ENCODE measurements at places on chromosomes 1 and 21.

- no peak for DNase-seq
Observed at GRCh38 chr1:47023268-47024140, at the start of gene CYP4X1. Gene CYP4X1 (plus strand): TSS chr1:47023669. CDS start chr1:47023818, 149 bp downstream.

GRCh38 chr1:116567790-116568661 is 2.8 kb downstream of the CD58 start:
- DNase-seq = no peak

GRCh38 chr1:59404796-59405195 is 107.9 kb downstream of the FGGY start:
- peak; percentile 48 for DNase-seq

DNA sequence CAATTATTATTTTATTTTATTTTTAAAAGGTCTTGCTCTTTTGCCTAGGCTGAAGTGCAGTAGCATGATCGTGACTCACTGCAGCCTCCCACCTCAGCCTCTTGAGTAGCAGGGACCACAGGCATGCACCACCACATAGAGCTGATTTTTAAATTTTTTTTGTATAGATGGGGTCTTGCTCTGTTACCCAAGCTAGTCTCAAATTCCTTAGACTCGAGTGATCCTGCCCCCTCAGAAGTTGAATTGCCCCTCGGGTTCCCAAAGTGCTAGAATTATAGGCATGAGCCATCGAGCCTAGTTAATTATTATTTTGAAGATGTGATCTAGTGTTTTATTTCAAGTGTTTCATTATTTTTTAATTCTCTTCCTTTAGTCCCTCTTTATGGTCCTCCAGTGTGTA is 12.2 kb downstream of the MSH4 start:
- no peak for DNase-seq

GRCh38 chr21:33256019-33256418 is 10.1 kb upstream of the IL10RB start:
- no peak for DNase-seq

- no peak for DNase-seq
Observed at GRCh38 chr1:187460093-187460492, 631.3 kb downstream of the PLA2G4A start.

DNA sequence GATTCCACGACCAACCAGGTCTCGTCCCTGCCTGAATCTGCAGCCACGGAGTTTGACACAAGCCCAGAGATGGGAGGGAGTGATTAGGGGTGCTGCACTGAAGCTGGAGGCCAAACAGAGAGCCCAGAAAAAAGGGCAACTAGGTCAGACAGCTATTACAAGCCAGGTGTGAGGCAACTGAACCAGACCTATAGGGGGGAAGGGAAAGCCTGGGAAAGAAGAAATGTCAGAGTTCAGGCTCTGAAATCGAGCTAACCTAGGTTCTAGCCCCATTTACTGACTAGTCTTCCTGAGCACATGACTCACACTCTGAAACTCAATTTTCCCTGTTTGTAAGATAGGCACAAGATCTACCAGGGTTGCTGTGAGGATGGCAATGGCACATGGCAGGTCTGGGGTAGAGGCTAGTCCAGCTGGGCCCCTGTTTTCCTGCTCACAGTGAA is 1.7 kb downstream of the DHCR24 start:
- no peak for DNase-seq

DNA sequence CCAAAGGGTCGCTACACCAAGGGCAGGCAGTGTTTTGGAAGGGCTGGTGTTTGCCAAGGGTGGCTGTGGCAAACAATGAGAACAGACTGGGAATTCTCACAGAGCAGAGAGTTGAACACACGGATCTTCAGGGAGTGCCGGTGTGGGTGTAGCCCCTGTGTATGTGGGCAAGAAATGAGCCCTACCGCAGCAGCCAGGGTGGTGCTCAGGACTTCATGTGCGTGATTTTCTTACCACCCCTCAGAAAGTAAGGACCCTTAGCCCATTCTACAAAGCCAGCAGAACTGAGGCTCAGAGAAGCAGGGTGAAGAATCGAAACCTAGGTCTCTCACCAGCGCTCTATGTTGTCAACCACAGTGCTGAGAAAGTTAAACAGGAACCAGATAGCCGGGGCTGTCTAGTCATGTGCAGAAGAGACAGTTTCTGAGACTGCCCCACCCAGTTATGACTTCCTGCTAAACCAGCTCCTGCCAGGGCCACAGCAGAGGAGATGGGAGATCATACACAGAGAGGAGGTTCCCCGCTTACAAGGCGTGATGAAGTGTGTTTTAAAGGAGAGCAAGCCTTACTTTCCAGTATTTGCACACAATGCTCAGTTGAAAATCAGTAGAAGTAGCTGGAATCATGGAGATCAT is 21.9 kb upstream of the MORC3 start:
- DNase-seq = peak; percentile 49

DNA sequence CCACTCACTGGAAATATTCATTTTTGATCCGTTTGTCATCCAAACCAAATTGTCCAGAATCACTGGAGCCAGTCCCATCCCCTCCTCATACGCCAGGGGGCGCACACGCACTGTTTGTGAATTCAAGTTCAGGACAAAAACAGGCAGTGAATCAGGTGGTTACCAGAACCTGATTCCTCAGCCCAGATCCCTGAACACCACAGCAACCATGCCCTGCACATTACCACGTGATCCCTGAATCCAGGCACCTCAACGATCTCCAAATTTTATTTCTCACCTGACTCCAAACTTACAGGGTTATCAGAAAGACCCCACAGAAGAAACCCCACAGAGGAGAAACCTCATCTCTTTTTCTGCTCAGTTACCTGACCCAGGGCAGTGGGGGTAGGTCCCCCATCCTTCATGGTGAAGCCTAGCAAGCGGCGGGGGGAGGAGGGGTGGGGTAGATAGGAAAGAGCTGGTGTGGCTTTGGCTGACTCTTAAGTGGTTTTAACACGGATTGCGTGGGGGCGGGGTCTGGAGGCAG is 1.4 kb upstream of the PTPRF start:
- DNase-seq = peak; percentile 86

GRCh38 chr1:180923887-180924286 is 11.2 kb downstream of the KIAA1614 start:
- DNase-seq = no peak

GRCh38 chr1:235244974-235245592 is 82.9 kb downstream of the ARID4B start:
- no peak for DNase-seq

GRCh38 chr1:73310797-73311381 is 887.1 kb downstream of the LRRIQ3 start:
- DNase-seq = no peak

DNA sequence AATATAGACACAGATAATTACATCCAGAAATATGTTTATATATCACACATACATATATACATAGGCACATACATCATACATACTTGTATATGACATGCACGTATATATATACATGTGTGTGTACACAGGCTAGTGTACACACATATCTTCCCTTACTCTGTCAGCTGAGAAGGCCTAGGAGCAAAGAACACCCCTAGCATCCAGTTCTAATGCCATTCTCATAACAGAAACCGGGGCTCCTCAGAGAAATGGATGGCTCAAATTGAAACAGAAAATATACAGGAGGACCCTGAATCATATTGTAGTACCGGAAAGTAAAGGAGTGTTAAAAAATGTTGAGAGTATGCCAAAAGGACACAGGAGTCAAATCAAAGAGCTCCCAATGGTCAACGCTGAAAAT is 19.7 kb upstream of the HYI start:
- DNase-seq = no peak

DNA sequence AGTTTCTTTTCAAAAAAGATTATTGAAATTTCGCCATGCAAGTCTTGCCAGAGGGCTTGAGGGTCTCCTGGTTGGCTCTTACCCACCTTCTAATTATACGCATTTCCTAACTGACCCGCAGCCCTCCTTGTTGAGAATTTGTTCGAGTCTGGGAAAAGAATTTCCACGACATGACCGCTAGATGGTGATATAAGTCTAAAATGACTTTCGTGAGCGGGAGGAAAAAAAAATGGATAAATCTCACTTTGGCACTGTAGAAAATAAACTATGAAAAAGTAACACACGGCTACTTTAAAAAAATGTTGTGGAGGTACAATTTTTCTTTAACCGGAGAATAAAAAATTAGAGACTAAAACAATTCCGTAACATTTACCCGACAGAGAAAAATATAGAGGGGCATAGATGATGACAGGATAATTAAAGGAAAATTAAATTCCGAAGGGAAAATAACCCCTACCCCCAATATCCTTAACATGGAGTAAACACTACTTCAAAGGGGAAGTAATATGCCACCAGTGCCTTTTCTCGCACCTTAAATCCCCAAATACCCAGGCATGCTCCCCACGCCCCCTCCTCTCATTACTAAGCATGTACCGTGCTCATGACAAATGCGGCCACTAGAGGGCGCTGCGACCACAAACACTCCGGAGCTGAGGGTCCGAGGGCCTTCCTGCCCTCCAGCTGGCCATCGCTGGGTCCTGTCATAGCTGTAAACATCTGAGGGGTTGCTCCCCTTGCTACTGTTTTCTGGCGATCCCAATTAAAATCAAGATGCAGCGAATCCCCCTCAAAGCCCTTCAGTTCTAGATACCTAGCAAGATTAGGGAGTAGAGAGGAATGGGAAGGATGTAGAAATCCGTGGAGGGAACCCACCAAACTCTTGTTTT is 266.9 kb downstream of the ASTN1 start:
- DNase-seq = peak; percentile 65

DNA sequence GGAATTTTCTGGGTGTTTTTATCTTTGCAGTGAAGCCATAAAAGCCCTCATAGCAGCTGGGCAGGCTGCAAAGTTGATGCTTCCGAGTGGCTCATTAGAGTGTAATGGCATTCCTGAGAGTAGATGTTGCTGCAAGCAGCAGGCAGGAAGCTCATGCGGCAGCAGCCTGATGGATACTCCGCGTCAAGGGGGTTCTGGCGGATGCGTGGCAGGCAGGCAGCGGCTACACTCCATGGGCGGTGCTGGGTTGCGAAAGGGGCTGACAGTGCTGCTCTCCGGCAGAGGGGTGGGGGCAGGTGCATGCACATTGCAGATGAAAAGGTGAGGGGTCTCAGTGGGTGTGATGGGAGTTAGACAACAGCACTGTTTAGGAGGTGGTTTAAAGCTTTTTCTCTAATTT is 93.2 kb upstream of the AJAP1 start:
- no peak for DNase-seq

DNA sequence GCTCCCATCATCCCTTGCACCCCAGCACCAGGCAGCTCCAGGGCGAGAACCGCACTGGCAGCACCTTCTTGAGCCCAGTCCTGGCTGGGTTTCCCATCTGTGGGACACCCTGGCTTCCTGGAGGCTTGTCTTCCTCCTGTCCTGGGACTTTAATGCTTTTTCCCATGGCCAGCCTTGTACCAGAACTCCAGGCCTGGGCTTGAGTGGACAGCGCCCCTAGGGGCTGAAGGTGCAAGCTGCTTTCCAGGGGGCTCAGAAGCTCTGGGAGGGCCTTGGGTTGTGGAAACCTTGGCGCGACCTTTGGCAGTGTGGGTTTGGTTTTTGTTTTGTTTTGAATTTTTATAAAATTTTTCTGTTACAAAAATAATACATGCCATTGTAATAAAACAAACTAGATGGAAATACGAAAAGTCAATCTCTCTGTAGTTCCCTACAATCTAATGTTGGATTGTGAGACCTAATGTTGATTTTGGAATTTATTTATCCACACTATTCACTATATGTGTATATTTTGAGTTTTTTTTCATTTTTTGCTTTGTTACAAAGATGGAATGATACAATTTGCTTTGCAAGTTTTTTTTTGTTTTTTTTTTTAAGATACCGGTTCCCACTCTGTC is 33.8 kb upstream of the RPL11 start:
- peak; percentile 25 for DNase-seq

GRCh38 chr21:26982767-26983166 is 15.9 kb upstream of the ADAMTS5 start:
- DNase-seq = peak; percentile 31

DNA sequence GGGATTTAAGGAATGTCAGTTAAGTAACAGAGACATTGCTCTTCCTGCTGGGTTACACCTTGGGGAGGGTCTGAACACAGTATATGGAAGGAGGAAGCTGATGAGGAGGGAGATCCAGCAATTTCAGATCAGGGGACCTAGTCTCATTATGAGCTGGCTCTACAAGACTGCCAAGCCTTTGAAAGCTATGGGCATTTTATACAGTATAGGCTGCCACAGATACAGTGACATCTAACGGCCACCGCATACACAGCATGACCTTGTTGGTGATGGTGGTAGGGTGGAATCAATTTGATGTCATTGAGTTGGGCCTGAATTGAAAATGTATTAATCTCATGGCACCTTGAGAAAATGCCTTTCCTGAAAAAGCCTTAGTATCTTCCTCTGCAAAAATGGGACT is 22.6 kb upstream of the ZP4 start:
- no peak for DNase-seq

GRCh38 chr1:246428542-246429308 is 78.4 kb downstream of the SMYD3 start:
- peak; percentile 97 for DNase-seq

- DNase-seq = no peak
Observed at GRCh38 chr1:10639775-10640578, 156.5 kb downstream of the CASZ1 start.

DNA sequence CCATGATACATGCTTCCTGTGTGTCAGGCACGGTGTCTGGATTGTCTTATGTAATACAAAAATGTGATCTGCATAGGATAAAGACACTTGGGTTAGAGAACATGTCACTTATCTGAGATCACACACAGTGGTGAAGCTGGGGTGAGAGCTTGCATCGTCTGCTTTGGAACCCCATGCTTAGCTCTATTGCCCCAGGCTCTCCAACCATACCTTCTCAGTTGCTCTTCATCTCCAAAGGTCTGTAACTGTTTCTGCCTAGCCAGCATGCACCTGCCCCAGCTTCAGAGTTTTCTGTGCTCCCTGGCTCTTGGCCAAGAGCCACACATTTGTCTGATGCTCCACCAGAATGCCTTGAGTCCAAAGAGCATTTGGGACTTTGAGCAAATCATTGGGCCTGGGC is 93.9 kb upstream of the COG2 start:
- no peak for DNase-seq

All from AG10803 (cell line).